ENCODE measurements at places on chromosomes 5 and 9.

DNA sequence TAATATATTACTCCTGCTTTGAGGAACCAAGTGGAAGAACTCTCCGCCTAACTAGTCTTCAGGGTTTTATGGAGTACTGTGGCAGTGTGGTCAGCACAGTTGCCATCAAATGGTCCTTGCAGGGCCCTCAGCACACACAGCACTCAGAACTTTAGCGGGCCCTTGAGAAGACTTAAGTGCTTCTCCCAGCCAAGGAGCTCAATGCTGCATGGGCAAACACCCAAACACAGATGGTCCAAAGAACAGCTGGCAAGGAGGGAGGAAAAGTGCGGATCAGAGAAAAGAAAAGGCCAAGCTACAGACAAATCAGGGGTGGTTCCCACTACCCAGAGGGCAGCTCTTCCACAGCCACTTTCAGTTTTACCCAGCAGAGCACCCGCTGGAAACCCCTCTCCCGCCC lies 98.6 kb downstream of the SPOCK1 start:
- DNase-seq = no peak

DNA sequence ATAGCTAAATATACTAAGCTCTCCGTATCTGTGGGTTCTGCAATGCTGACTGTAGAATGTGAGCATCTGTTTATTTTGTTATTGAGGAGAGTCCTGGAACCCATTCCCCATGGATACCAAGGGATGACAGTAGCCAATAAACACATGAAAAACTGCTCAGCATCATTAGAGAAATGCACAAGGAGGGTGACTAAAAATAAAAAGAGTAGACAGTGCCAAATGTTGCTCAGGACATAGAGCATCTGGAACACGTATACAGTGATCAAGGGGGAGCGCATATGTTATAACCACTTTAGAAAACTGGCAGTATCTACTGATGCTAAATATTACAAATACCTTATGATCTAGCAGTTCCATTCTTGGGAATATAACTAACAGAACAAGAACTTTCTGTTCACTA lies 31.0 kb downstream of the MARCHF6 start:
- DNase-seq = no peak

GRCh38 chr5:107058235-107058634 lies 612.5 kb downstream of the EFNA5 start:
- no peak for DNase-seq

- DNase-seq = peak; percentile 1
Observed at GRCh38 chr9:30796764-30797163, 1587.7 kb upstream of the ACO1 start.

GRCh38 chr9:104604801-104605200 lies 626 bp downstream of the OR13C2 start:
- no peak for DNase-seq

GRCh38 chr5:116396476-116397099 lies 178.0 kb downstream of the SEMA6A start:
- no peak for DNase-seq

GRCh38 chr9:82090046-82090445 lies 101.5 kb downstream of the SPATA31D1 start:
- no peak for DNase-seq

- no peak for DNase-seq
Observed at GRCh38 chr5:145825751-145826180, 9.4 kb downstream of the PRELID2 start.

DNA sequence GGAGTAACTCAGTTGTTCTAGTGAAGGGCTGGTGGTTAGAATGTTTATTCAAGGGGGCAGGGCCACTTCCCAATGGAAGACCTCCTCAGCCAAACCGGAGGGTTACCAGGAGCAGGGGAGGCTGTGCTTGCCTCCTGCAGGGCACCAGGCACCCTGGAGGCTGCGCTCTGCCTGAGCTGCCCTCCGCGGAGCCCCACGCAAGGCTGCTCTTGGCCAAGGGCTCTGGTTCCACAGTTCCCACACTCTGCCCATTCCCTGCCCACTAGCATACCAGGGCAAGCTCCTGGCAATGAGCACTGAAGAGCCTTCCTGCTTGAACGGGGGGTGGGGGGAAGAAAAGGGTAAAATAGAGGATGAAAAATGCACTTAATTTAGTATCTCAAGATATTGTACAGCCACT lies 35.5 kb upstream of the PTCH1 start:
- no peak for DNase-seq

DNA sequence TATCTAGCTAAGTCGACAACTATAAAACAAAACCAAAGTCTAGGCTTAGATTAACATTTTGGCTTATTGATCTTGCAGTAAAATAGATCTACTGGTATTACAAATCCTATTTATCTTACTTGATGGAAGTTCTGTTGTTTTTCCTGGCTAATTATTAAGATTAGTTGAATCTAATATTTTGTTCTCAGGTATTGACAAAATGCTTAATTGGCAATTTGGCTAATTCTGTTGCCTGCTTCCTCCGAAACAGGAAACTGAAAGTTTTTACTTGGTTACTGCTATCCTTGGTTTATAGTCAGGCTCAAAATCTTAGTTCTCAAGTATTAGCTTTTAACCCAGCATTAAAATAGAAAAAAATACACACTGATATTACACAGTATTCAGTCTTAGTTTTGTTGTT lies 820.5 kb downstream of the NR2F1-AS1 start:
- no peak for DNase-seq

- DNase-seq = no peak
Observed at GRCh38 chr9:110006657-110007056, 201.3 kb downstream of the C9orf152 start.

- DNase-seq = no peak
Observed at GRCh38 chr5:167525004-167525403, 766.4 kb upstream of the WWC1 start.

- no peak for DNase-seq
Observed at GRCh38 chr9:110153431-110153830, 54.5 kb downstream of the C9orf152 start.

GRCh38 chr9:134245179-134245578 lies 80.8 kb upstream of the RNU6ATAC start:
- DNase-seq = no peak

- DNase-seq = no peak
Observed at GRCh38 chr5:62369039-62369438, 34.7 kb downstream of the DIMT1 start.

DNA sequence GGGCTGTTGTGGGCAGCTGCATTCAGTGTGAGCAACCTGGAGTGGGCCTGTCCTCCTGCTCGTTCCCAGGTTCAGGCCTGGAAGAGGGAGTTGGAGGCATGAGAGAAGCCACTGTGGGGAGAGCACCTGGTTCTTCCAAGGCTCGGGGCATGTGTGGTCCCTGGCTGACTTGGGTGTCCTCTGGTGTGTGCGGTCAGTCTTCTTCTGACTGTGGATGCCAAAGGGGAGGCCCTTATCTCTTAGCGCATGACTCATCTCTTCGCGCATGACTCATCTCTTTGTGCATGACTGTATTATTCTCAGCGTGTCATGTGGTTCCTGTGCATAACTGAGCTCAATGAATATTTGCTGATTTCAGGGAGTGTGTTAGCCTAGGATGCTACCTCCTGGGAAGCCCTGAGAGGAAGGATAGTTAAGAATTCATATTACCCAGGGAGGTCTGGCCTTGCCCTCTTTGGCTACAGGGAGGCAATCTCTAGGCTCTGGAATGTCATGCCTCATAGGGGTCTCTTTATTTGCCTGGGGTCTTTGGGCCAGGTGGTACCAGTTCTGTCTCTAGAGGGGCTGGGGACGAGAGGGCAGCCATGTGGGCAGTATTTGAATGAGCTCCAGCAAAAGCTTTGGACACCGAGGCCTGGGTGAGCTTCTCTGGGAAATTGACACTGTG lies 188.7 kb downstream of the HSPA4 start:
- DNase-seq = peak; percentile 49

DNA sequence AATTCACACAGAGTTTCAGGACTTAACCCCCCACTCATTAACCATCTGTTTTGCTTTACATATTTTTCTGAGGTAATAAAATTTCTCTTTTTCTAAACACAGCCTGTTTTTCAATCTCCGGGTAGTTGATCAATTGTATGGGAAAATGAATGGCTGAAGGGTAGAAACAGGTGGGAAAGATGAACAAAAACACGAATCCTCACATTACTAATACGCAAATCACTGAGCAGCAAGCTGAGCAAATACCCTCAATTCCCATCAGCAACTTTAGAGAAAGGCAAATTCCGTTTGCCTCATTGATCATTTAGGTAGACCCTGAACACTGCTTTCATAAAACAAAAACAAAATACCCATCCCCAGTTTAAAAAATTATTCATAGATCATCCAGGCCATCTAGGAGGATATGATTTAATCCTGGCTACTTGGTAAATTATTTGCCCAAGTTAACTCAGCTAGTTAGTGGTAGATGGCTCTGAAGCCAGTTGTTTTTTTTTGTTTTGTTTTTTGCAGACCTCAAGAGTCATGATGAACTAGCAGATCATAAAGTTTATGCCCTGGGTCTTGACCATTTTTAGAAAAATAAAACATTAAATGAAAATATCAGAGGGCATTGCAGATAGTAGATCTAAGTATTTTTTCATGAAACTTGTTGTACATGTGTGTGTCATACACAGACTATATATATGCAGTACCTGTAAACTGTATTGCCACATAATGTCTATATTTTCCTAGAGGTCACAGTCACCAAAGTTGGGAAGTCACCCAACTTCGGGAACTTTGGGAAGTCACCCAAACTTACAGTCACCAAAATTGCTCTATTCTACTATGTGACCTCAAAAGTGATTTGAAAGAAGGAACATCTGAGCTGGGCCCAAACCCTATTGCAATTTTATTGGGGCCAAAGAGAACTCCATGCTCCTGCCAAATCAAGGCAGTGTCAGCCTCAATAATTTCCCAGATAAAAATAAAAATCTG lies 1.6 kb upstream of the CD274 start:
- no peak for DNase-seq

GRCh38 chr5:103293719-103294118 lies 35.2 kb downstream of the MACIR start:
- no peak for DNase-seq

DNA sequence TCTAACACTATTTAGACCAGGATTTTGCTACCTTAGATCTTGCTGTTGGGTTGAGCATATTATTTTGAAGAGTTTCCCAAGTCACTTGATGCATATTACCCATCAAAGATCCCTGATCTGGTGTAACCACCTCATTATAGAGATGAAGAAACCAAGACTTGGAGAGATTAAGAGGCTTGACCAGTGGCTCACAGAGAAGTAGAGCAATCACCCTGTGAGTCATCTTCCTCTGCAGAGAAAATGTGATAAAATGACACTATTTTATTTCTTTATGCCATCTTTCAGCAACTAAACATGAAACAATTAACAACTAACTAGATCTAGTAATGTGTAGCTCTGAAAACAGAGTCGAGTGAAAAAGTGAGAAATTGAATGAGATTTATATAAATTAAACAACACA lies 76.1 kb downstream of the KIF4B start:
- no peak for DNase-seq

DNA sequence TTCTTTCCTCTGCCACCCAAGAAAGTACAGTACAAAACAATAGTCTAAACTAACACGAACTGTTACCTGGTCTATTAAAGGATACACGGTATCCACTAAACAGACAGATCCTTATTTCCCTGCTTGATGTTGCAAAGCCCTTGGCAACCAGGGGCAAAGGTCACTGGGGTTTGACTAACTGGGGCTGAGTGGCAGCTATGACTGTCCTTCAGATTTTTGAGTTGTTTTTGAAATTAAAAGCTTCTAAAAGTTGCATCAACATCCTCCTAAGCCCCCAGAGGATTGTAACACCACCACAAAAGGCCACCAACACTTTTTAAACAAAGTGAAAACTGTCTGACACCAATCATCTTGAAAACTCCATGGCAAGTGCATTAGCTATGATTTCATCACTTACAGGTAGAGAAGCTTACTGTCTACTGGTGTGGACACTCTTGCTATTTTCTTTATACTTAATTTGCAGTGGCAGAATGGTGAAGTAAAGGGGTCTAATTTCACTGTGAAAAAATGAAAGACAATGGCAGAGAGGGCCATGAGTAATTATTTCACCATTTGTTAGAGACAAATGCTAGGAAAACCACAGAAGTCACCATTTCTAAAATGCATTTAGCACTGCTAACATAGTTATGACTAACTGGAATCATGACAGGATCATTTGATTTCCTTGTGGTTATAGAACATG lies 292.4 kb downstream of the EFNA5 start:
- no peak for DNase-seq

DNA sequence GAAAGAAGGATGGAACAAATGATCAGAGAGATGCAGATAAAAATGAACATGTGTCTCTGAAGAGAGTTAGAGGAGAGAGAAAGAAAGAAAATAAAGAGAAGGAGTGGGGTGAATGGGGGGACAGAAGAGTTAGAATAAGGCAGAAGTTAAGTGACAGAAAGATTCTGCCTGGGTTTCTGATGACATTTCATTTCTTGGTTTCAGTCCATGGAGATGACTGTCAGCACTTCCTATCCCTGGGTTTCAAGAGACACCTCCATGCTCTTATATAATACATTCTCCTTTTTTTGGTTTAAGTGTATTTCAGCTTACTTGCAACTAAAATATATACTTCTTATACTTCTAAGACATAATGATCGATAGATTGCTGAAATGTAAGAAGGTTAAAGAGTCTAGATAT lies 213.0 kb upstream of the IL12B start:
- no peak for DNase-seq

GRCh38 chr5:170451747-170452365 lies 52.0 kb upstream of the KCNIP1 start:
- DNase-seq = no peak

DNA sequence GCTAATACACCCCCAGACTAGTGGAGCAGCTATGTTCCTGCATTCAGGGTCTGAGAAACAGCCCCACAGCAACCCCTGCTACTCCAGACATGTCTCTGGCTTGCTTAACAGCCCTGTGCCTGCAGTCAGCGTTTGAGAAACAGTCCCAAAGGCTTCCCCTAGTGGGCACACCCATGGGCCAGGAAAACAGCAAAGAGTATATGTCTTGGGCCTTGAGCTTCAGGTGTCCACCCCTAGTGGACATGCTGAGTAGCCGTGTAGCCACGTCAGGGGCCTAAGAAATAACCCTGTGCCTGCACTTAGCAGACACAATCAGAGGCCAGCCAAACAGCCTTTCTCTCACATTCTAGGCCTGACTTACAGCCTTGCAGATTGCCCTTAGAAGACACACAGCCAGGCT lies 698.6 kb downstream of the PTPRD start:
- no peak for DNase-seq

DNA sequence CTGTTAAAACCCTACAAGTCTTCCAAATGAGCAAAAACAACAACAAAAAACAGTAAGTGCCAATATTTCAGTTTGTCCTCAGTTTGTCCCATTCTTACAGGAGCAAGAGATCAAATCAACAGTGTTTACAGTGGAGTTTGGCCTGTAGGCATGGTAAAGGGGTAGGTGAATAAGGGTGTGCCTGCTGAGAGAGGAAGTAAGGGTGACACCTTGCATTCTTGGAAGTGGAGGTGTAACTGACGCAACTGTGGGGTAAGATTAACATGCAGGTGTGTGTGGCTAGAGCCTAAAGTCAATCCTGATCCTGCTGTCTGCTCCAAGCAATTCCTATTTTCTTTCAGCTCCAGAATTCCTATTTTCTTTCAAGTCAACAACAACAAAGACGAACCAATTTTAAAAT lies 43.4 kb downstream of the PFDN1 start:
- DNase-seq = no peak

GRCh38 chr9:257957-258356 lies 43.3 kb downstream of the DOCK8 start:
- no peak for DNase-seq
